Adipocyte (in vitro differentiated cells): ENCODE measurements at places on chromosomes 16 and 17.

GRCh38 chr16:56848955-56849689 is 15.9 kb upstream of the SLC12A3 start:
- DNase-seq = peak; percentile 69

GRCh38 chr16:23368469-23368868 is 66.4 kb downstream of the SCNN1B start:
- no peak for DNase-seq

GRCh38 chr17:74761931-74762330 is 13.5 kb downstream of the NHERF1 start:
- DNase-seq = no peak

DNA sequence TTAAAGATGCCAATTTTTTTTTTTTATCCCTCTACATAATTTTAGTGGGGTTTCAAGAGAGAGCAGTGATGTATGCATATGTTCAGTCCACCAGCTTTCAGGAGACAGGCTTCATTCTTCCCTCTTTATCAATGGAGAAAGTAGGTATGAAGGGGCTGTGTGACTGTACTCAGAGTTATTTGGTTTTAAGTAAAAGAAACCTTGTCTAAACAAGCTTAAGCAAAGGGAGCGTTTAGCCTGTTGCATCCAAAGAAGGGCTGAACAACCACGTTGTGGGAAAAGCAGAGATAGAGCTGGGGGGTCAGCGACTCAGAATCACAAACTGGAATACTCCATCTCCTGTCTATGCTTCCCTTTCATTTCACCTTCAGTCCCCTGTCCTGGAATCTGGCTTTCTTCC is 50.4 kb upstream of the HAS3 start:
- no peak for DNase-seq

DNA sequence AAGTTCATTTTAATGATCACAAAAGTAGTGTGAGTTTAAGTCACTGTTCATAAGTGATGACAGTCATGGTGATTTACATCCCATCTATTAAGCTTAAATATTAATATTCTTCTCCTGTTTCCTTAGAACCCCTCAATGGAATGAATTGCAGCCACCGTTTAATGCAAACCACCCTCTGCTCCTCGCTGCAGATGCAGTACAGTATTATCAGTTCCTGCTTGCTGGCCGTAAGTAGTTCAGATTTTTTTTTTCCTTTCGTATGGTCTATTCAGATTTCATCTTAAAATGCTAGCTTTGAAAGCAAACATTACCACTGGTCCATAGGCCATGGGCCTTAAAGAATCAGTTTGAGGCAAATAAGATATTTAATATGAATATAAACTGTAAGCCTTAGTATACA is 359.0 kb upstream of the TBX2 start:
- no peak for DNase-seq

- peak; percentile 66 for DNase-seq
Observed at GRCh38 chr17:11996722-11997146, 541 bp downstream of the ZNF18 start.

DNA sequence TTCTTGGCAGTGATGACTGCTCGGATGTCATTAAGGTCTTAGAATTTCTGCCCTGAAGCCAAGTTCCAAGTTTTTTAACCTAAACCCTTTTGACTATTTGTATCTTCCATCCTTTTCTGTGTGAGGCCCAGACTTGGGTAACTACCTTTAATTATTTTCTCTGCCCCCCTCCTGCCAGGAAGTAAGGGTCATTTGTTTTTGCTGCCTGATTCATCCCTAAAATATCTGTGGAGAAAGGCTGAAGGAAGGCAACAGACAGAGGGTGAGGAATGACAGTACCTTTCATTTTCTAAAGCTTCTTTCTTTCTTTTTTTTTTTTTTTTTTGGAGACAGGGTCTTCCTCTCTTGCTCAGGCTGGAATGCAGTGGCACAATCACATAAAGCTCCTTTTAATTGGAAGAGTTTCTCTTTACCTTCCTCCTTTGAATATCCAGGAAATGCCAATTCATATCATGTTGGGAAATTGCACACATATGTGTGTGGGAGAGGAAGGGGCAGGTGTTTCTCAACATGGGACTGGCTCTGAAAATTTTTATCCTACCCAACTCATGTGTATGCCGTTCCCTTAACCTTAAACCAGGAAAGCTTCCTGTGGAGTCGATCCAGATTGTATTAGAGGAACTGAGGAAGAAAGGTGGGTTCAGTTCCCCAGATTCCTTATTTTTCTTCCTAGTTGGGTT is 957 bp downstream of the VPS25 start:
- peak; percentile 37 for DNase-seq

- DNase-seq = no peak
Observed at GRCh38 chr16:75070012-75070841, 46.4 kb downstream of the LDHD start.

- no peak for DNase-seq
Observed at GRCh38 chr16:5578980-5579379, 481.4 kb upstream of the EEF2KMT start.

DNA sequence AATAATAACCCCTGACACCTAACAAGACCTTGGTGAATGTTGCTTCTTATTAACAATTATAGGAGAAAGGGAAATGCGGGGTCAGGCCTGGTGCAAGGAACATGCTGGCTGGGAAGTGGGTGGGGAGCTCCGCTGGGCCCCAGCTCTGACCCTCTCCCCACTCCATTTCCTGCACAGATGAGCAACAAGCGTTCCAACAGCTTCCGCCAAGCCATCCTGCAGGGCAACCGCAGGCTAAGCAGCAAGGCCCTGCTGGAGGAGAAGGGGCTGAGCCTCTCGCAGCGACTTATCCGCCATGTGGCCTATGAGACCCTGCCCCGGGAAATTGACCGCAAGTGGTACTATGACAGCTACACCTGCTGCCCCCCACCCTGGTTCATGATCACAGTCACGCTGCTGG is 23.0 kb downstream of the RHBDL3 start:
- no peak for DNase-seq

DNA sequence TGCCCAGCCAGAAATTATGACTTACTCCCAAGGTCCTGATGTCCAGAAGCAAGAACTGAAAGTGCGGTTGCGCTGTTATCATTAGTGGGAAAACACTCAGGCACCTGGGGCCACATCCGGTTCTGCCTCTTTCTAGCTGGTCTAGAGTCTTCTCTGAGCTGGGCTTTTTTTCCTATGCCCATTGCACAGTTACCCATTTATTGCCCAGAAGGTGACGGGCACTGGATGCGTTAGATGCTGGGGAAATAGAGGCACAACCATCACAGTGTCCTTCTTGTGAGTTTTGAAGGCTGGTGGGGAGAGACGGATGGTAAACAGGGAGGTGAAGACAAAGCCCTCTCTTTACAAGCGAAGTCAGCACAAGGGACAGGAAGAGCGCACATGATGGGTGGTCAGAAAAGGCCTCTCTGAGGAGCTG is 37.7 kb downstream of the PLCG2 start:
- no peak for DNase-seq

DNA sequence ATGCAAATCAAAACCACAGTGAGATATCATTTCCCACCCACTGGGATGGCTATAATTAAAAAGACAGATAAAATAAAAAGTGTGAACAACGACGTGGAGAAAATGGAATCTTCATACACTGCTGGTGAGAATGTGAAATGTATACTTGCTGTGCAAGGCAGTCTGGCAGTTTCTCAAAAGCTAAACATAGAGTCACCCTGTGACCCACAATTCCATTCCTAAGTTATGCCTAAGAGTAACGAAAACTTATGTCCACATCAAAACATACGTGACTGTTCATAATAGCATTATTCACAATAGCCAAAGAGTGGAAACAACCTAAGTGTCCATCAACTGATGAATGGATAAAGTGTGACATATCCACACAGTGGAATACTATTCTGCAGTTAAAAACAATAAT is 38.1 kb upstream of the VPS4A start:
- DNase-seq = peak; percentile 75

- DNase-seq = peak; percentile 77
Observed at GRCh38 chr17:2089021-2089422, 34.1 kb downstream of the HIC1 start.

DNA sequence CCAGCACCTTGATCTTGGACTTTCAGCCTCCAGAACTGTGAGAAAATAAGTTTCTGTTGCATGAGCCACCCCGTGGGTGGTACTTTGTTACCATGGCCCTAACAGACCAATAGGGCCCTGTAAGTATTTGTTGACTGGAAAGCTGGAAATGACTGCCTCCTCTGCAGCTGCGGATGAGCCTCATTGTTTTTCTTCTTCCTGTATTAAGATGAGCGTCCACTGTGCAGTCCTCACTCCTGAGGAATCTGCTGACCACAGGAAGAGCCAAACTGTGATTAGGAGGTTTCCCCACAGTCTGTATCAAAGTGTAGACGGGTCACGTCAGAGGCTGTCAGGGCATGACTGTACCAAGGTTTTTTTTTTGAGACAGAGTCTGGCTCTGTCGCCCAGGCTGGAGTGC is 12.2 kb upstream of the AKTIP start:
- DNase-seq = no peak

DNA sequence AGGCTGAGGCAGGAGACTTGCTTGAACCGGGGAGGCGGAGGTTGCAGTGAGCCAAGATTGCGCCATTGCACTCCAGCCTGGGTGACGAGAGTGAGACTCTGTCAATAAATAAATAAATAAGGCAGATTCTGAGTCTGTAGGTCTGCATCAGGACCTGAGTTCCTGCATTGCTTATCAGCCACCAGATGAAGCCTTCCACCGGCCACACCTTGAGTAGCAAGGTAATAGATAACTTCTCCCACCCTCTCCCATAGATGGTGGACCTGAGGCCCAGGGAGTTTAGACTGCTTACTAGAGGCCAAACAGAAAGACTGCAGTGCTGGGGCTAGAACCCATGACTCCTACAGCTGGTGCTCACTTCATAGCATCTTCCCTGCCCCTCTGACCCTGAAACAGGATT is 22.1 kb downstream of the ZP2 start:
- DNase-seq = no peak

- no peak for DNase-seq
Observed at GRCh38 chr16:4505356-4506147, 29.4 kb downstream of the HMOX2 start.

- no peak for DNase-seq
Observed at GRCh38 chr17:47676510-47677165, 17.3 kb upstream of the TBKBP1 start.

GRCh38 chr17:48612854-48613691 is 2.0 kb downstream of the HOXB8 start:
- DNase-seq = no peak

DNA sequence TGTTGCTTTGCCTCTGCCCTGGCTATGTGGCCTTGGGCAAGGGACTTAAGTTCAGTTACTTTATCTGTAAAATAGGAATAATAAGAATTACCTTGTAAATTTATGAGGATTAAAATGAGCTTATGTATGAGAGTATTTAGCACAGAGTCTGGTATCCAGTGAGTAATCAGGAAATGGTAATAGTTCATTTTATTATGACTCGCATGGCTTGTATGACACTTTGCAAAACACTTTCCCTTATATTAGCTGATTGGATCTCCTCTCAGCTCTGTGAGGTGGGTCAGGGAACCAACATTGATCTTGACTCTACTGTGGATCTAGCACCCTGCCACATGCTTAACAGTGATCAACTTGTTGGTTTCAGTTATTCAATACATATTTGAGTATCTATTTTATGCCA is 8.3 kb upstream of the CDH3 start:
- no peak for DNase-seq

DNA sequence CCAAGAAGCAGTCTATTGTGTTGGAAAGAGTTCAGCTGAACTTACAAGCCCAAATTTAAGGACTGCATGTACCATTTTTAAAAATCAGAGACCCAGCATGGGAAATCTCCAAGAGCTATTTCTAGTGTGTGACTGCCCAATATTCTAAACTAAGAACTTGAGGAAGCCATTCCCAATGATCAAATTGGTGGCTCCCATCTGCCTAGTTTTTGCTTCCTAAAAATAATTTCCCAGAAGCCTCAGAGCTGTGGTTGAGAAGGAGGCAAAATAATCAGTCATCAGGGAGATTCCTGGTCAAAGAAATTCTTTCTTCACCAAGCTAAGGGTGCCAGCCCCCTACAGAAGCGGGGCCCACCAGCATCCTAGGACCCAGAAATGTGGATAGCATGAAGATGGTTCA is 176.1 kb upstream of the CDH5 start:
- DNase-seq = no peak

GRCh38 chr16:27243725-27244362 is 24.7 kb downstream of the NSMCE1 start:
- no peak for DNase-seq

- no peak for DNase-seq
Observed at GRCh38 chr16:81415751-81416150, 28.9 kb upstream of the CMIP start.

- DNase-seq = peak; percentile 94
Observed at GRCh38 chr17:79792984-79793923, 3.6 kb downstream of the CBX8 start.

DNA sequence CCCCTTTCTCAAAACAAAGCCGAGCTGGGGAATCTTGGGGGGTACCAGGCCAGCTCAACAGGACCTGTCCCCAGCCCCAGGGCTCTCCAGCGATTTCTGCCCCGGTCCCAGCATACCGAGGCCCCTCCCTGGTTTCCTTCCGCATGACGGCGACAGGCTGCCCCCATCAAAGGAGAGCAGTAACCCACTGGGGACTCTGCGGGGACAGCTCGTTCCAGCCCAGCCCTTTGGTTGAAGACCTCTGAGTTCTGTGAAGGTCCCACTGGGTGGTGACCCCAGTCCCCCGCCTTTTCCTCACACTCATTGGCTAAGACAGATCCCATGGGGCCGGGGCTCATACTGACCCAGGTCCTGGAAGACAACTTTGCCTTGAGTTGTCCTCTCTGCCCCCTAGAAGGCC is 4.1 kb downstream of the SMTNL2 start:
- DNase-seq = no peak

- DNase-seq = no peak
Observed at GRCh38 chr17:773467-774312, 8.4 kb downstream of the GLOD4 start.

DNA sequence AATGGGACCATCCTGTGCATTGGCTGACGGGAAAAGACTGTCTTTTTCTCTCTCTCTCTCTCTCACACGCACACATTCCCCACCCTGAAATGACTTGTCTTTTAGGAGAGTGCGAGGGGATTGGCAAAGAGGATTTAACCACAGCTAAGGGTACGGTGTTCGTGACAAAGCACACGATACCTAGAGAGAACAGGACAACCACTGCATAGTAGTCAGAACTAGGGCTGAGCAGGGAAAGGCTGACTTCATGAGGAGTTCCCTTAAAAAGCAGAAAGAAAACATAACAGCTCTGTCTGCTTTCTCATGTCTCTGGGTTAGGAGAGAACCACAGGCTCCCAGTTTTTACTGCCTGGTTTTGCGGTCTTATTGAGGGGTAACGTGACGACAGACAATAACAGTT is 742.8 kb upstream of the SOX9 start:
- DNase-seq = no peak

GRCh38 chr17:50187751-50188530 is 13.5 kb downstream of the COL1A1 start:
- DNase-seq = peak; percentile 61

- no peak for DNase-seq
Observed at GRCh38 chr17:33324736-33325135, 31.6 kb upstream of the ASIC2 start.
